Stimulated activated CD4-positive, alpha-beta T cell treated with anti-CD3 and anti-CD28 coated beads, Interleukin-1b, Interleukin-23, amount 100 ng/mL, for 1 hour (primary cell): ENCODE measurements at places on chromosomes 7 and 10.

GRCh38 chr7:68394131-68394530, 1204.1 kb upstream of the AUTS2 start:
- DNase-seq = no peak

- no peak for DNase-seq
Observed at GRCh38 chr7:146150153-146150552, 33.6 kb downstream of the CNTNAP2 start.

GRCh38 chr10:33064706-33065105, 106.7 kb upstream of the ITGB1 start:
- DNase-seq = no peak

DNA sequence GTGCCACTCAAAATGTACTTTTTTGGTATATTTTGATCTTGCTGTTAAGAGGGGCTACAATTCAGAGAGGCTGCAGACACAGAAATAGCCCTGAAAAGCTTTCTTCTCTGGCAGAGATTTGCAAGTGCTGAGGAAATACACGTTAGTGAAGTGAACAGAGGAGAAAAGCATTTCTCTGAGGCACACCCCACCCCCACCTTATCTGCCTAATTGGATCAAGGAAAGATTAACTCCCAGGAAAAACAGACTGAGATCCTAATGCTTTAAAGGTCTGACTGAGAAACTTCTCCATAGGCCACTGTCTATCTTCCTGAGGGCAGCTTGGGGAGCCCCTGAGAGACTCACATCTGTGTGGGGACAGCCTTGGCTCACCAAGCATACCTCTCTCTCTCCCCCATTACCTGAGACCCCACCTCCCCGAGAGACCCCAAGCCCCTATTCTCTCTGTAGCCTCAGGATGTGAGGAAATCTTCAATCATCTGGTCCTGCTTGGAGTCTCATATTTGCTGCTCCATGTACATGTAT, 14.8 kb upstream of the AKR1C3 start:
- no peak for DNase-seq

DNA sequence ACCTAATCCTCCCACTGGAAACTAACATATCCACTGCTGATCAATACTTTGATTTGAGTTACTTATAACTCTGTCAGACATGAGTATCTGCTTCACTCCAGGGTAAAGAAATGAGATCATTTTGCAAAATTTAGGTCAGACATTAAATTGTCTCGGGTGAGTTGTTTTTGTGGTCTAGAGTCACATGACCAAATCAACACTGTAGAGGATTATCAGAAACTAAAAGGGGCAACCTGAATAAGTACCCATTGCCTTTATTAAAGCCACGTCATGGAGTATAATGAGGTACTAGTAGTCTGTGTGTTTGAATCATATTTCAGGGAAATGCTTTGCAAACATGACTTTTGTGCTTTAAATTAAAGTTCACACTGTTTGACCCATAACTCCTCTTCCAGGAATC, 107.7 kb upstream of the ADO start:
- no peak for DNase-seq

DNA sequence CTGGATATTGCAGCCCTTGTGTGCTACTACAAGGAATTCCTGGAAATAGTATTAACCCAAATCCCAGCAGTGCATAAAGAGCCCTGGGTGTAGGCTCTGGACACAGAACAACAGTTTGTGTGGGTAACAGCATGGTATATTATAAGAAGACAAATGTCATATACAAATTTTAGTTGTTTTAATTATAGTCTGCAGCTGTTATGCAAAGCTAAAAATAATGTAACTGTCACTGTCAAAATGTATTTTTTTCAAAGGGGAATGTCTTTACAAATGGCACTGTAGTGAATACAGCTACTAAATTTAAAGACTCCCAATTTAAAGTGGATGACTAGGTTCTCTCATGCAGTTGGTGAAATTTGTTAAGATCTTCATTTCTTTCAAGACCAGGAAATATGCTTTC, 339.0 kb downstream of the GPR37 start:
- no peak for DNase-seq
